ENCODE measurements at places on chromosomes 16 and 17. TPM values are rescaled to one million over a fixed set of nuclear protein-coding genes. Genes with fewer than 3 reads are reported as not detected.

The PARD6A gene
- 2.2 TPM for total RNA-seq

The SMPD3 gene
- total RNA-seq, result 0.07 TPM

The PDIA2 gene
- 1.7 TPM for total RNA-seq

The TNRC6A gene
- total RNA-seq, result 47.2 TPM

The NXPH3 gene
- 2.9 TPM for total RNA-seq

The AATF gene
- total RNA-seq, result 24.6 TPM

The KNOP1 gene
- total RNA-seq, result 6.5 TPM

The KIFC3 gene
- 41.1 TPM for total RNA-seq

The CLEC18A gene
- 0.86 TPM for total RNA-seq

The TLCD1 gene
- 6.1 TPM for total RNA-seq

The ITGAL gene
- total RNA-seq, result 0.17 TPM

Measured in smooth muscle cell of the pulmonary artery (primary cell).